Activated T-cell treated with anti-CD3 and anti-CD28 coated beads, Interleukin-2, amount 50 U/mL, for 72 hours (primary cell): ENCODE measurements at places on chromosomes 6 and 20. TPM values are rescaled to one million over a fixed set of nuclear protein-coding genes. Genes with fewer than 3 reads are reported as not detected.

GRCh38 chr20:38214256-38215193, 46.0 kb downstream of the KIAA1755 start:
- no peaks in the 10 kb centered on the region for H3K36me3 ChIP-seq
- DNase-seq, result no peak
- no peak overlapping the region for H3K4me3 ChIP-seq
- no peaks in the 10 kb centered on the region for H3K27me3 ChIP-seq
- no peaks in the 10 kb centered on the region for H3K4me1 ChIP-seq

DNA sequence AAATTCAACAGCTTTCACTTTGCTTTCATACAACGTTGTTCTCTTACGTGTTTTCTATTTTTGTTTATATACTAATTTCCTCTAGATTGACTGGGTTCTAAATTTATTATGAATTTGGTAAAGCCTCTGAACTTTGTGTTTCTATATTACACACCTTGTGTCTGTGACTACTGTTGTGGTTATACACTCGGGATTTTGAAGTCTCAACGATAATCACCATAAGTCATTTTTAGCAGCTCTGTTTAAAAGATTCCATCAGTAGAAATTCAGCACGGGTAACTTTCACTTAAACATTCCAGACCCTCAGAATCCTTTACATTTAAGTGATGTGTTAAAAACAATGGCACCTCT, 31.8 kb upstream of the HBS1L start:
- no peaks in the 10 kb centered on the region for H3K27me3 ChIP-seq
- peaks cover 72% of the 10 kb centered on the region for H3K4me1 ChIP-seq
- peak overlapping the region; percentile 64 for H3K4me3 ChIP-seq
- H3K27ac ChIP-seq, result peak overlapping the region; percentile 71
- peaks cover 8% of the 10 kb centered on the region for H3K36me3 ChIP-seq

DNA sequence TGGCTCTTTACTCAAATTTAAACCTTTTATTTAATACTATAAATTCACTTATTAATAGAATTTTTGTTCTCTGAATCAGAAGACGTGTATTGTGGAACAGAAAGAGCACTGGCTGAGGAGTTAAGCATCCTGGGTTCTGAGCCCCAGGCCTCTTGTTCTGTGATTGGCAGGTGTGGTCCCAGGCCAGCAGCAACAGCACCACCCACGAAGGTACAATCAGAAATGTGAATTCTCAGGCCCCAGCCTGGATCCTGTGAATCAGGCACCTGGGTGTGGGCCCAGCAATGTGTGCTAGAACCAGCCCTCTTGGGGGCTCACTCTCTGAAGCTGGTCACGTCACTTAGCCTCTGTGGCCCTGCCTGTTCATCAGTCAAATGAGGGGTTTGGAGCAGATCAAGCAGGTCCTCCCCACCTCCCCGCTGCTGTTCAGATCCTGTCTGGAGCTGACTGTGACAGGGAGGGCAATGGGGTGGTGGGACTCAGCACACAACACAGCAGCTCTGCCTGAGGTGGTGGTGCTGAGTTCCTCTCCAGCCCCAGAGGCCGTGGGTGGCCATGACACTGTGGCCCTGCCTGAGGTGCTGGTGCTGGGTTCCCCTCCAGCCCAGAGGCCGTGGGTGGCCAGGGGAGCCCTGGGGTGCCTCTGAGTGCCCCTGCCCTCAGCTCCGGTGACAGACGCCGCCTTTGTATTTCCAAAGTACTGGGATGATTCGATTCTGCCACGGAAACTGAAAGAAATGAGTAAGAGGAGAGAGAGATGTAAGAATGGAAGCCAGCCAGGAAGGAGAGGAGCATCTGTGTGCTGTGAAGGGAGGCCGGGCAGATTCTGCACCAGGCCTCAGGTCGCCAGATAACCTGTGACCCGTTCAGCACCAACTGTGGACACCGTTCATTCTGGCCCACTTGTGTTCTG, 41.6 kb upstream of the FRMD1 start:
- peaks cover 2% of the 10 kb centered on the region for H3K36me3 ChIP-seq
- peak; percentile 59 for DNase-seq
- no peaks in the 10 kb centered on the region for H3K27me3 ChIP-seq
- H3K4me3 ChIP-seq, result no peak overlapping the region
- no peaks in the 10 kb centered on the region for H3K4me1 ChIP-seq
- H3K27ac ChIP-seq, result no peak overlapping the region

GRCh38 chr6:84137989-84138575, 89.4 kb downstream of the CEP162 start:
- H3K4me1 ChIP-seq, result no peaks in the 10 kb centered on the region
- peaks cover 2% of the 10 kb centered on the region for H3K36me3 ChIP-seq
- no peaks in the 10 kb centered on the region for H3K27me3 ChIP-seq
- H3K4me3 ChIP-seq, result no peak overlapping the region
- DNase-seq, result no peak
- no peak overlapping the region for H3K27ac ChIP-seq

DNA sequence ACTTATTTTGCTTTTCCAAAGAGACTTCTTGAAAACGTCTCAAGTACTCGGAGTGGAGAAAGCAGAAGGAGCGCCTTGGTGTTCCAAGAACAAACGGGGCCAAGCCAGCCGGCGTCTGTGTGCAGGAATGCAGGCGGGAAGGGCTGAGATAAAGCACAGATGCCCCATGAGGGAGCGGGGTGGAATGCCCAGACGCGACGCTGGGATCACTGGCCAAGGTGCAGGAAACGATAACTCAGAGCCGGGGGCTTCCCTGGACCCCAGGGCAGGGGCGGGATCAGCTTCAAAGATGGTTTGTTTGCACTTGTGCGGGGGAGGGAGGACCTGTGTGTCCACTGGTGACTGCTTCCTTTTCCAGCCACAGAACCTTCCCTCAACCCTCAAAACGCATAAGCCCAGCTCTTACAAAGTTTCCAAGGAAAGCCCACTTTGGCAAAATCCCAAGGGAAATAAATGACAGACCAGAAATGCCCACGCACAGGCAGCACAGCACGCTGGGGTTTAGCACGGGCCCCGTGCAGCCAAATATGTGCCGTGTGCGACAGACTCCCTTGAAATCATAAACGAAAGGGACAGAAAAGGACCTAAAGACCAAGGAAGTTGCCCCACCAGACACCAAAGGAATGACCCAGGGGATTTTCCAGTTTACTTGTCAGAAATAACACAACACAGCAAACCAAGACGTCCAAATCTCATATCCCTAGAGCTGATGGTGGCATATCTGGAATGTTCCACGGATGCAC, 113.9 kb downstream of the NFATC2 start:
- no peak overlapping the region for H3K27ac ChIP-seq
- H3K4me3 ChIP-seq, result no peak overlapping the region
- H3K36me3 ChIP-seq, result peaks cover 25% of the 10 kb centered on the region
- no peaks in the 10 kb centered on the region for H3K27me3 ChIP-seq
- DNase-seq, result no peak
- peaks cover 89% of the 10 kb centered on the region for H3K4me1 ChIP-seq

DNA sequence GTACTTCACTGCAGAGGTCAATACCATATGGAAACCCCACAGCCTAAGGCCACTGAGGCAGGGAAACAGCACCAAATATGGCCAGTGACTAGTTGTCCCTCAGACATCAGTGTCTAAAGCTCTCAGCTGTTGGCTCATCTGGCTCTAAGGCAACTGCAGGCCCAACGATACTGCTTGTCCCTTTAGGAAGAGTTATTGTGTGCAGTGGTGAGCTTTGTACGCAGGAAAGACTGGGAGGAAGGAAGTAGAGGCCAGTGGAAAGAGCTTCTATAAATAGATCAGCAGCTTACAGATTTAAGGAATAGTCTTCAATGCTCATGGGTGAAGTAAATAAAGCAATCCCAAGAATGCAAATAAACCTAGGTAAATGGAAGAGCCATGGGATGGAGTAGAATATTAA, 29.3 kb downstream of the DNAAF9 start:
- no peak overlapping the region for H3K27ac ChIP-seq
- H3K4me3 ChIP-seq, result no peak overlapping the region
- H3K4me1 ChIP-seq, result peaks cover 5% of the 10 kb centered on the region
- no peaks in the 10 kb centered on the region for H3K27me3 ChIP-seq
- no peaks in the 10 kb centered on the region for H3K36me3 ChIP-seq
- DNase-seq, result no peak

DNA sequence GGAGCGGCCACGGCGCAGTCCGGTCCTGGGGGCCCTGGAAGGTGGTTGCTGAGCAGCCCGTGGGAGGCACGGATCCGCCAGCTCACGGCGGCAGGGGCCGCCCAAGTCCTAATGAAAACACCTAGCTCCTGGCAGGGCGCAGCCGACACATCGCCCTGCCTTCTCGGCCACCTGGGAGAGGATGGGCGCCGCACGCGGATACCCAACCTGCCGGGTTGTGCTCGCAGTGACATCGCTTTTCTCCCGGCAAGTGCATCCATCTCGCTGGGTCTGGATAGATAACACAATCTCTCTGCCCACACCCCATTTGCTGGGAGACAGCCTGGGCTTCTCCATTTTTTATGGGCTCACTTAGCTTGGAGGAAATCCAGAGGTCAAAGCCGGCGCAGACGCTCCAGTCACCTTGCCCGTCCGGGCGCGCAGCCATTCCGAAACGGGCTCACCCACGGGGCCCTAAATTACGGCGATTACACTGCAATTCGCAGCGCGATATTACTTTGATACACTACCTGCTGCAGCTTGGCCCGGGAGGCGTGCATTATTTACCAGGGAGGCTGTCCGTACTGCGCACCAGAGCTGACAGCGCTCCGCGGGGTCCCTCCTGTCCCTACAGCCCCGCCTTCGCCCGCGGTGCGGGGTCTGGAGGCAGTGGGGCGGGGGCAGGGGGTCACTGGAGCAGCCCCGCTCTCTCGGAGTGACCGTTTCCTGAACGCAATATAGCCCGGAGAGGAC, 36.2 kb upstream of the CCDC167 start:
- H3K27ac ChIP-seq, result no peak overlapping the region
- DNase-seq, result peak; percentile 27
- H3K4me1 ChIP-seq, result peaks cover 18% of the 10 kb centered on the region
- no peaks in the 10 kb centered on the region for H3K36me3 ChIP-seq
- H3K27me3 ChIP-seq, result peaks cover 18% of the 10 kb centered on the region
- H3K4me3 ChIP-seq, result no peak overlapping the region

HLA-DMA gene
- 19.4 TPM for total RNA-seq

EPHA7 gene
- not detected for total RNA-seq

BTNL2 gene
- total RNA-seq, result not detected

FERMT1 gene
- total RNA-seq, result 0.37 TPM

KCNK5 gene
- total RNA-seq, result 10.9 TPM
